ENCODE measurements at places on chromosomes 16 and 17.

GRCh38 chr17:9309216-9309615 is 266.4 kb downstream of the STX8 start:
- DNase-seq, result no peak

DNA sequence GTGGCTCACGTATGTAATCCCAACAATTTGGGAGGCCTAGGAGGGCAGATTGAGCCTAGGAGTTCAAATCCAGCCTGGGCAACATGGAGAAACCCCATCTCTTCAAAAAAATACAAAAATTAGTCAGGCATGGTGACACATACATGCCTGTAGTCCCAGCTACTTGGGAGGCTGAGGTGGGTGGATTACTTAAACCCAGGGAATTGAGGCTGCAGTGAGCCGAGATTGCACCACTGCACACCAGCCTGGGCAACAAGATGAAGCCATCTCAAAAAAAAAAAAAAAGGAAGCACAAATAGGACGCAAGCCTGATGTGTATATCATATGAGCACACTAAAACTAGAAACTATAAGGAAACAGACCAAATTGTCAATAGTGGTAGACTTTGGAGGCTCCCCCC is 17.1 kb upstream of the FLCN start:
- DNase-seq, result no peak

- no peak for DNase-seq
These were observed 530.4 kb downstream of the XYLT1 start for GRCh38 chr16:16940351-16940750.

- no peak for DNase-seq
These were observed 2.2 kb downstream of the MLYCD start for GRCh38 chr16:83901101-83901500.
